ENCODE measurements at places on chromosomes 1 and 21.

DNA sequence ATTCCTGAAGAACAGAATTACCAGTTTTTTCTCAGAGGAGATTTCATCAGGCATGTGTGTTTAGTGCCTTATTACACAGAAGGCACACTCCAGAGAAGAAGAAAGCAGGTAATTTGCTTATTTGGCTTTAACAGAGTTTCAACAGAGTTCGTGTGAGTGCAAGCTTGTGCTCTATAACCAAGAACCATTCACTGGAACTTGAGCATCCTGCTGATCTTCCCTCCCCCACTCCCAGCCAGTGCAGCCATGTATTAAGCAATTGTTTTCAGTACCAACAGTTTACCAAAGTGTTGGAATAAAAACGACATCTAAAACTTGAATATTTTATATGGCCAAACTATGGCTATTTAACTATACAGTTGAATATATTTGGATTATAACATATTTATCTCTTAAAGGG lies 4.3 kb downstream of the MGST3 start:
- no peak for DNase-seq

- no peak for DNase-seq
These were observed 4.3 kb upstream of the CD1D start for GRCh38 chr1:158176399-158176798.

- no peak for DNase-seq
These were observed 8.2 kb upstream of the MAPKAPK2 start for GRCh38 chr1:206676499-206676898.

DNA sequence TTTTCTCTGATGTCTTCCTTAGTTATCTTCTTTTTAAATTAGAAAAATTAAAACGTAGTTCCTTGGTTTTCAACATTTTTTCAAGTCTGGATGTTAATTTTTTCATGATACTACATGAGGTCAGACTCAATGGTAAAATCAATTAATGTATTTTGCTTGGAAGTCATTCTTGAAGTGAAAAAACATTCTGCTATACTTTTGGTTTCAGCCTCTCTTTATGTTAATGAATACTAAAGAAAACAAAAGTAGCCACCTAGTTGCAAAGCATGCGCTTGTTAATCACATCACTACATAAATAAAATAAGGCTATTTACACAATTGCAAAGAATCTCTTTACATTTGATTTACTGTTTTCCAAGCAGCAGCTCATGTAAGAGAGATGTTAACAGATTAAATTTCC lies 170.4 kb downstream of the LIPI start:
- no peak for DNase-seq

GRCh38 chr1:195550071-195550862 lies 1058.0 kb downstream of the KCNT2 start:
- DNase-seq: no peak

- DNase-seq: no peak
These were observed 122.1 kb upstream of the RGS1 start for GRCh38 chr1:192453360-192453992.

- DNase-seq: peak; percentile 70
These were observed at the start of gene FRRS1 for GRCh38 chr1:99766378-99766800. Gene FRRS1 (minus strand): TSS chr1:99766635. CDS start chr1:99748768, 17,867 bp downstream.

DNA sequence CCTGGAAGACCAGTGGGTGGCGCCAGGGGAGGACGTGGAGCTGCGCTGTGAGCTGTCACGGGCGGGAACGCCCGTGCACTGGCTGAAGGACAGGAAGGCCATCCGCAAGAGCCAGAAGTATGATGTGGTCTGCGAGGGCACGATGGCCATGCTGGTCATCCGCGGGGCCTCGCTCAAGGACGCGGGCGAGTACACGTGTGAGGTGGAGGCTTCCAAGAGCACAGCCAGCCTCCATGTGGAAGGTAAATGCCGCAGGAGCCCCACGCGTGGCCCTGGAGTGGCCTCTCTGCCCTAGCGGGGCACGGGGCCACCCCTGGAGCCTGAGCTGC lies 75.2 kb downstream of the OBSCN start:
- DNase-seq: peak; percentile 27

DNA sequence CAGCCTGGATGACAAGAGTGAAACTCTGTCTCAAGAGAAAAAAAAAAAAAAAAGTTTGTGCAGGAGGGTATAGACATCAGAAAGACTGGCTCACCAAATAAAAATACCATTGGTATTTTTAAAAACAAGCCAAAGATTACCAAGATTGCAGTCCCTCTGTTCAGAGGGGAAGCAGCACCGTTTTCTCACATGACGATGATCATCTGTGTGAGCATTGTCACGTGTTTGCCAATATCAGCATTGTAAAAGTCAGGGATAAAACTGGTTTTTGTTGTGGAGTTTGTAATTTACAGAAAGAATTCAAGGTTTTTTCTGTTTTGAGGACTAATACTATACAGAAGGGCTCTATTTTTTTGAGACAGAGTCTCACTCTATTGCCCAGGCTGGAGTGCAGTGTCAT lies 26.5 kb downstream of the ZNF362 start:
- no peak for DNase-seq

DNA sequence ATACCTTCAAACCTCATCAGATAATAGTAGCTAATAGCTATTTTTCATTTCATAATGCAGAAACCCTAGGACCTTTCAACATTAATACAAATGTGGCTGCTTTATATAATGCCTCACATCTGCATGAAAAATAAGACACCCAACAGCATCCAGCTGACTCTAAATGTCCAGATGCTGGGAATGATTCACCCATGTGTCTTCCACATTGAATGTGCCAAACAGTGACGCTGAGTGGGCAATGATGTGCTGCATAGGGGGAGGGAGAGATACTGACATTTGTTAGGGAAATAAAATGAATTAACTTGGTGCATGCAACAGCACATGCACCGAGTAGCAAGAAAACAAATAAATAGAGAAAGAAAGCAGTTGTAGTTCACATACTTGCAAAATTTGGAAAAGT lies 199.3 kb downstream of the DSCAM start:
- DNase-seq: no peak

GRCh38 chr1:246695136-246695535 lies 29.1 kb upstream of the SCCPDH start:
- DNase-seq: no peak

GRCh38 chr1:107450899-107451664 lies 310.2 kb downstream of the NTNG1 start:
- no peak for DNase-seq

- no peak for DNase-seq
These were observed 15.4 kb upstream of the NASP start for GRCh38 chr1:45568421-45568820.

DNA sequence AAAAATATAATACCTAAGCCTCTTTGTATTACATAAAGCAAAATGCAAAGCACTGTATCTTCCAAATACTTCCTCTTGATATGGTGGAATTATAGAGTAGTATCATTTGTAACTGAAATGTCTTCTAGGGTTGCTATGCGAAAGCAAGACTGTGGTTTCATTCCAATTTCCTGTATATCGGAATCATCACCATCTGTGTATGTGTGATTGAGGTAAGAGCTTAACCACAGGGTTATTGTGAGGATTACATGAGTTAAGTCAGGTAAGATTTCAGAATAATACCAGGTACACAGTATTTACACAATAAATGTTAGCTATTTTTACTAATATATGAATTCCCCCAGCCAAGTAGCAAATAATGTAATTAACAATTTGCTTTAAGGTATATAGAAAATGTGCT lies 24.7 kb downstream of the CD53 start:
- DNase-seq: no peak

DNA sequence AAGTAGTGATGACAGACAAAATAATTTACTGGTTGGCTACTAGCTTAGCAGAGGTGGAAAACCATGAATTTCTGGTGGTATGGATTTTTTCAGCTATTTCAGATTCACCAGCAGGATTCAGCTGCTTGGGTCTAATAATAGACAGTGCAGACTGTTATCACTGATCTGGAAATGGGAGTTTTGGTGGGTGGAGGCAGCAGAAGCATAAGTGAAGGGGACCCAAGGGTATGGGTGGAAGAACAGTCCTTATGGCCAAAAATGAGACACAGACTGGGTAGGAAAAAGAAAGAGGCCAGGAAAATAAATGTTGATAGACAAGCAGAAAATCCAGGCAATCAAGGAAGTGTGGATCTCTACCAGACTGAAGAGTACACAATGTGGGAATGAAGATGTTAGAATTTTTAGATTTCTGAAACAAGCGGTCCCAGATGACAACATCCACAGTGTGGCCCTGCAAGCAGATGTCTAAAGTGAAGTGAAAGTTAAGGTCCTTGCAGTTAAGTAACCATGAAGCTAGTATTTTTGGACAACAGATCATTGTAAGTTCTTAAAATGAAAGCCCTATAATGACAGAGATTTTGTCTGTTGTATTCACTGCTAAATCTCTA lies 24.7 kb downstream of the LYST start:
- no peak for DNase-seq

DNA sequence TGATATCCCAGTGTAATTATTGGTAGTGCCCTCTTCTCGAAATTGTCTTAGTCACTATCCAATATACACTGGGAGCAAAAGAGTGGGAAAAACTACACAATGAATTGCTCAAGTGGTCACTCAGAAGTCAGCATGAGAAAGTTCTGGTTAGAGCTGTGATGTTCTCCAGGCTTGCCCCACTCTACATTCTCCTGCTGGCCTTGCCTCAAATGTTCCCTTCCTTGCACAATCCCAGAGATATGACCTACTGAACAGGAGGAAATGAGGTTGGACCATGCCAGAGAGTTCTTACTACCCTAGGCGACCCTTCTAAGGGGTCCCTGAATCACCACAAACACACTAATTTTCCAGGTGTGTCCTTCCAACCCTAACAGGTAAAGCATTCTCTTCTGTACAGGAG lies 40.8 kb downstream of the GLUL start:
- no peak for DNase-seq

- no peak for DNase-seq
These were observed 17.0 kb upstream of the PIGC start for GRCh38 chr1:172460887-172461315.

DNA sequence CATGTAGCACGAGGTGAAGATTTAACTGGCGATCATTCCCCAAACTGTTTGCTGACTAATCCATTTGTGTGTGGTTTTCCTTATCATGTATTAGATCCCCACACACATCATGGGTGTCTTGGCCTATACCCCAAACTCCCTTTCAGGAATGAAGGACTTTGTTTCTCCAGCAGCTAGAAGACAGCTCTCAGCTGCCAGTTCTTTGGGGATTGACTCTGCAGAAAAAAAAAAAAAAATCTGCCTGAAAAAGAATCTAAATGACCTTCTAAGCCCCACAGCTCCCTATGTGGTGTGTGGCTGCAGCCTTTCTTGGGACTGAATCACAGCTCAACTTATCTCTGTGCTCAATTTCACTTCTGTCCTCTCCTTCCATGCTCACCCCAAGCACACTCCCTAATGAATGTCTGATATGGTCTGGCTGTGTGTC lies 256.3 kb upstream of the DUSP10 start:
- no peak for DNase-seq

- DNase-seq: no peak
These were observed 1204.6 kb upstream of the TMPRSS15 start for GRCh38 chr21:19608101-19608621.

DNA sequence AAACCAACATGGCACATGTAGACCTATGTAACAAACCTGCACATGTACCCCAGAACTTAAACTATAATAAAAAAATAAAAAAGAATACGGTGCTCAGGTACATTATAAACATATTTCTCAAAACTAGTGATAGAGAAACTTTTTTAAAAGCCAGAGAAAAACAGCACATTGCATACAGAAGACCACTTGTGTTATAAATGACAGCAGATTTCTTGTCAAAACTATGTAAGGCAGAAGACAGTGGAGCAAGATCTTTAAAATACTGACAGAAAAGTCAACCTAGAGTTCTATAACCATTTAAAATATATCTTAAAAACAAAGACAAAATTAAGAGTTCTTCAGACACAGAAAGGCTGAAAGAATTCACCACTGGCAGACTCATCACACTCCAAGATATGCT lies 144.7 kb downstream of the NEGR1 start:
- no peak for DNase-seq

DNA sequence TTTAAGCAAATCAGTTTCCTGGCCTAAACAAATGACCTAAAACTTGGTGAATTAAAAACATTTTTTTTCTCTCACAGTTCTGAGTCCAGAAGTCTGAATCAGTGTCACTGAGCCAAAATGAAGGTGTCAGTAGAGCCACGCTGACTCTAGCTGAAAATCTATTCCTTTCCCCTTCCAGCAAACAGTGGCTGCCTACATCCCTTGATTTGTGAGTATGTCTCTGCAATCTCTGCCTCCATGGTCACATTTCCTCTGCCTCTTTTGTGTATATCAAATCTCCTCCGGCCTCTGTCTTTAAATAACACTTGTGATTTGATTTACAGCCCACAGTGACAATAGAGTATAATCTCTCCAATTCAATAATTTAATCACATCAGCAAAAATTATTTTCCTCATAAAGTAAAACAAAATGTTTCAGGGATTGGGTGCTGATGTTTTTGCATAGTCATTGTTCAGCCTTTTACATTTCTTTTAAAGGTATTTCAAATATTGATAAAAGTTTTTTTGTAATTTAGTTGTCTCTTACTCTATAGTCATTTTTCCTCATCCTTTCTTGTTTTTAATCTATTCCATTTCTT lies 1715.4 kb downstream of the BRINP3 start:
- no peak for DNase-seq

GRCh38 chr1:244626709-244627108 lies 26.2 kb upstream of the DESI2 start:
- DNase-seq: no peak

- no peak for DNase-seq
These were observed 121.3 kb downstream of the HFM1 start for GRCh38 chr1:91283421-91283726.

- DNase-seq: no peak
These were observed 89.8 kb downstream of the LRRC53 start for GRCh38 chr1:74422421-74423292.

DNA sequence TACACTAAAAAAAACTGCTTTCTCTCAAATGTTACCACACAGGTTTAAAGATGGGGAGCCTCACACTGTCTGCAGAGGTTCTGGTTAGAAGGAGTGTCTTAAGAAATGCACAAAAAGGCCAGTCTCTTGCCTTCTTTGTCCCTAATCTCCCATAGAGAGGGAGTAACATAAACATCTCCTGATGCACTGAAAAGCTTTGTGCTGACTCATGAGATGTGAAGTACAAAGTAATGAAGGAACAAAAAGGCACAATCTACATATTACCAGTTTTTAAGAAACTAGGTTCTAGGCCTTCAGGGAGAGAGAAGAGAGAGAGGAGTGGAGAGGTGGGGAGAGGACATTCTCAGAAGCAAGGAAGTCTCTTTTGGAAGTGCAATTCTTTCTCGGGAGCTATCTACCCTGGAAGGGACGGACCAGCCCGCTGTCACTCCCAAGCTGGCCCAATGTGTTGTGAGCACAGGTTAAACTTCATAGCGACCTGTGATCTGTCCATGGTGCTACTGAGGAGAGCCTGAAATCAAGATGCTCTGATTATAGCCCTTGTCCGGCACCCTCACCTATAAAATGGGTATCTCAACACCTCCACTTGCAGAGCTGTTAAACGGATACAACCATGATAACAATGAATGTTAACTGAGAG lies 458.1 kb downstream of the DISC1 start:
- DNase-seq: no peak

GRCh38 chr1:206467915-206468314 lies 2.4 kb upstream of the IKBKE start:
- DNase-seq: peak; percentile 69

All from Right ventricle myocardium superior (tissue), 1 donor.